ENCODE measurements at places on chromosomes 5 and 9. TPM values are rescaled to one million over a fixed set of nuclear protein-coding genes. Genes with fewer than 3 reads are reported as not detected.

The IL31RA gene
- total RNA-seq: 5.4 TPM

The RASGRF2 gene
- under 0.01 TPM for total RNA-seq

The MELK gene
- total RNA-seq: 45.8 TPM

The PHYHD1 gene
- total RNA-seq: 7.5 TPM

The CCDC69 gene
- total RNA-seq: 1.3 TPM

The NUTM2G gene
- total RNA-seq: not detected

The LTC4S gene
- 0.23 TPM for total RNA-seq

The TMEM174 gene
- total RNA-seq: not detected

The HAND1 gene
- total RNA-seq: not detected

The TOPORS gene
- total RNA-seq: 14.5 TPM

The TXNDC8 gene
- not detected for total RNA-seq

The STC2 gene
- total RNA-seq: 110 TPM

The CYSRT1 gene
- total RNA-seq: 0.70 TPM

The C9orf152 gene
- not detected for total RNA-seq

The TAS2R1 gene
- not detected for total RNA-seq

The CDH9 gene
- total RNA-seq: not detected

The SEC61B gene
- 240 TPM for total RNA-seq

The GABRA6 gene
- not detected for total RNA-seq

The IFNA13 gene
- not detected for total RNA-seq

The SLC27A6 gene
- 1.5 TPM for total RNA-seq

The SLC46A2 gene
- not detected for total RNA-seq

The IFNA8 gene
- total RNA-seq: not detected

The PTGR1 gene
- total RNA-seq: 53.1 TPM

The MARVELD2 gene
- 17.2 TPM for total RNA-seq

The HRCT1 gene
- total RNA-seq: 0.68 TPM

The RORB gene
- total RNA-seq: not detected

The PTGS1 gene
- 18.6 TPM for total RNA-seq

The PCDHB7 gene
- total RNA-seq: not detected

The GAS1 gene
- 3.2 TPM for total RNA-seq

The MSX2 gene
- 4.8 TPM for total RNA-seq

The SPATA24 gene
- total RNA-seq: 3.0 TPM

The PPP2R2B gene
- 1.8 TPM for total RNA-seq

The RMRP gene
- 1,810 TPM for total RNA-seq

The GARIN3 gene
- total RNA-seq: not detected

The SYK gene
- total RNA-seq: 3.4 TPM

The ZNF454 gene
- 0.08 TPM for total RNA-seq

The HSPA5 gene
- total RNA-seq: 632 TPM

The C9 gene
- 0.08 TPM for total RNA-seq

The PCDHB15 gene
- total RNA-seq: 0.04 TPM

The GABBR2 gene
- total RNA-seq: not detected

All from hair follicular keratinocyte (primary cell).